ENCODE measurements at places on chromosomes 4 and X. TPM values are rescaled to one million over a fixed set of nuclear protein-coding genes. Genes with fewer than 3 reads are reported as not detected.

Gene HSFX4
- not detected for total RNA-seq

Gene FGB
- total RNA-seq: not detected

Gene IQCM
- total RNA-seq: not detected

DNA sequence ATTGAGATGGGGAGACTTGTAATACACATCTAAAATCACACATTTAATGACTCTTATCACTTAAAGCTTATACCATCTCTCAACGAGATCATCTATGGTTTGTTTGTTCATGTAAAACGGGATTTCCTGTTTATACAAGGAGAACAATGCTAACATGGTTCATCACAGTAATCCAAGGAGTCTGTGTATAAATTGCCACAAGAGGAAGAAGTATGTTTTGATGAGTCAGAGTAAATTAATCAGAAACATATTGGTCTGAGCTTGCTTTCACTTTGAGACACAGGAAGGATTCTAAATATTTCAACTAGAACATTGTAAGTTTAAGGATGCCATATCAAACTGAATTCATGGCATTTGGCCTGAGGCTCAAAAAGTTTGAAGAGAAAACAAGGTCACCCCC is 594.1 kb downstream of the GLUD2 start:
- H3K4me3 ChIP-seq: no peak overlapping the region
- no peaks in the 10 kb centered on the region for H3K27me3 ChIP-seq
- no peak overlapping the region for H3K27ac ChIP-seq

GRCh38 chr4:48372272-48372671 is 30.9 kb downstream of the SLAIN2 start:
- H3K27ac ChIP-seq: no peak overlapping the region
- peaks cover 10% of the 10 kb centered on the region for H3K4me1 ChIP-seq
- H3K4me3 ChIP-seq: no peak overlapping the region
- no peaks in the 10 kb centered on the region for H3K27me3 ChIP-seq
- no peak for DNase-seq
- H3K36me3 ChIP-seq: peaks cover 11% of the 10 kb centered on the region

GRCh38 chrX:7346021-7346420 is 198.1 kb upstream of the PUDP start:
- no peaks in the 10 kb centered on the region for H3K4me1 ChIP-seq
- no peak for DNase-seq
- no peak overlapping the region for H3K4me3 ChIP-seq
- no peaks in the 10 kb centered on the region for H3K36me3 ChIP-seq
- no peak overlapping the region for H3K27ac ChIP-seq
- no peaks in the 10 kb centered on the region for H3K27me3 ChIP-seq

Data from activated CD8-positive, alpha-beta T cell treated with anti-CD3 and anti-CD28 coated beads, Interleukin-2, amount 10 ng/mL, durations not matched to agents 7 days and 5 days (primary cell).